Stimulated activated CD4-positive, alpha-beta T cell treated with anti-CD3 and anti-CD28 coated beads, Interleukin-15, amount 100 ng/mL, for 1 hour (primary cell): ENCODE measurements at places on chromosomes 4 and X.

GRCh38 chr4:112508356-112508755 lies 7.6 kb downstream of the NEUROG2 start:
- no peak for DNase-seq

DNA sequence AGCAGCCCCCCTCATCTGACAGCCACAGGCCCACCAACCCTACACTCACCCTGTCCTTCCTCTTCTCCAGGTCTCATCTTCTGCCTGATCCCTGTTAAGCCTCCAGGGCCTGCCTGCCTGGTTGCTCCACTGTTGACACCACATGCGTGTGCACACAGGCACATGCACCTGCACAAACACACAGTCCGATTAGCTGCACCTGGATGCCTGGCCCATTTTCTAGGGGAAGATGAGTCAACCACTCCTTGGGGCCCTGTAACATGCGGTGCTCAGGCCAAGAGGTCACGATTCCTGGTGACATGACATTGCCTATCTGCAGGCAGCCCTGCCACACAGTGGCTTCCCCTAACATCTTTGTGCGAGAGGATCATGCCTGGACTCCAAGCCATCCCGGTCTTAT lies 498.4 kb downstream of the BCOR start:
- DNase-seq = no peak

DNA sequence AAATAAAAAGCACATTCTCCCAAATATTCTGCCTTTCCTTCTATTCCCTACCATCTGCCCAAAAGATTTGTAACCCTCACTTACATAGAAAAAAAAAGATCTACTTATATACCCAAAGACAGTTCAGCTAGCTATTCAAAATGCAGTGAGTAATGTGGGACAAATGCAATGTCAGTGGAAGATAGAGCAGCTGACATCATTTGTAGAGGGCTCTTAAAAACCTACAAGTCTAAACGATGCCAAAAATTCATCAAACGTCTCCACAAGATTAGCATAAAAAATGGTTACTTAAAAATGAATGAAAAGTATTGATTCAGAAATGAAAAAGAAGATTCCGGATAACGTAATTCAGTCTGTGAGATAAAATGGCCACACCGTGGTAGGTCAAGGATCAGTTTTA lies 96.5 kb downstream of the ASB9 start:
- DNase-seq = no peak

DNA sequence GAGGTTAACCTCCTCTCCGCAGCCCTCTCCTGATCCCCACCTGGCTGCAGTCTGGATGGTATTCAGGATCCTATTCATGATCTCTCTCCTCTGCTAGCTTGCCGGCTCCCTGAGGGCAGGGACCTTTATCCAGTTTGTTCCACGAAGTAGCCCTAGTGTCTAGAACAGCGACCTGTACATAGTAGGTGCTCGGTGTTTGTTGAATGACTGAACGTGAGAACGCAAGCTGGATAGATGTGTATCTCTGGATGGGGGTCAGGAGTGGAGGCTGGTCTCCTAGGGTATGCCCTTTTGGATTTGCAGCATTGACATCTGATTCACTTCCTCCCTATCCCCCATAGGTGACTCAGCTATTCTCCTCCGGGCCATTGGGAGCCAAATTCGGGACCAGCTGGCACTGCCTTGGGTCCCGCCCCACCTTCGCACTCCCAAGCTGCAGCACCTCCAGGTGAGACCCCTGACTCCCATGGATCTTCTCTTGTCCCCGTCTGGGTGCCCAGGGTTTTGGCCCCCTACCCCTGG lies 7.3 kb downstream of the CCDC22 start:
- no peak for DNase-seq

DNA sequence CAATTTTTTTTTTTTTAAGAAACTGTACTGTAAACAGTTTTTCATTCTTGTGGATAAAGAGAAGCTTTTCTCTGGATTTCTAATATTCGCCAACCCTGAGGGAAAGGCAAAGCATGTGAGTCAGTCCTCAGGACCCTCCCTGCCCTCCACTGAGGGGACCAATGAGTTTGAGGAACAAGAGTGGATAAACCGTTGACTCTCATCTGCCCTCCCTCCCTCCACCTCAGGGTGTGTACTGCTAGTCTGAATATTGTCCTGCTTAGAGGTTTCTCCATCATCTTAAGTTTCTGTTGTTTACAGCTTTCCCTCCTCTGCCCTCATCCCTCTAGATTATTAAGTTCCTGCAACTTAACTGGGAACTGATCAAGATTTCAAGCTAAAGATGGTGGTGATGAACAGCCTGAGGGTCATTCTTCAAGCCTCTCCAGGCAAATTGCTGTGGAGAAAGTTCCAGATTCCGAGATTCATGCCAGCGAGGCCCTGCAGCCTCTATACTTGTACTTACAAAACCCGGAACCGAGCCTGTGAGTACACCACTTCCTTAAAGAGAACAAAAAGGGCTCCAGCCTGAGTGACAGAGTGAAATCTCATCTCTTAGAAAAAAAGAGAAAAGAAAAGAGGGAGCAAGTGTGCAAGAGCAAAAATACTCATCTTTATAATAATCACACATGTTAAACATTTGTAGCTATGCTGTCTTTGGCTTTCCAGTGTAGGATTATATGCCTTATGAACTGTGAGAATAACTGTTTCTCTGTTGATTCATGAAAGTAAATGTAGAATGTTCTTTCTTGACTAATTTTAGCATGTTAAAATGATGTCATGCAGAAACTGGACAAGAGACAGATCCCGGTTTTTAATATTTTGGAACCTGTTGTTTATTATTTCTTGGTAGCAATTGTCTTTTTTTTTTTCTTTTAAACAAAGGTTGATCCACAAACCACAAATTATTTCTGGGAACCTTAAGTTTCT lies 11.9 kb downstream of the CA5B start:
- no peak for DNase-seq

DNA sequence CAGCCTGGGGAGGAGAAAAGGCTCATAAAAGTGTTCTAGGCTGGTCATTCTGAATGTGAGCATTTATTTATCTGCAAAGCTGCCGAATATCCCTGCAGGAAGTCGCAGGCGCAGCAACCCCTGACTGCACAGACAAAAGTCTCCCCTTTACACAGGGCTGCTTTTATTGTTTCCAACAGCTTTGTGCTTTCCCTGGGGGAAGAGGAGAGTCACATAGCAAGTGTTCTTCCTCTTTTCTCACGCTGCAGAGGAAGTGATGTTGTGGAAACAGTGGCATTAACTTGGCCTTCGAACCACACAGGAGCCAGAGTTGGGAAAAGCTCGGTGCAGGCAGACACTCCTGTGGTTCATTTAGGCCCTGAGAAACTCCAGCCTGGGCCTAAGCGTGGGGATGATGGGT lies 81.5 kb upstream of the BCOR start:
- DNase-seq = no peak

DNA sequence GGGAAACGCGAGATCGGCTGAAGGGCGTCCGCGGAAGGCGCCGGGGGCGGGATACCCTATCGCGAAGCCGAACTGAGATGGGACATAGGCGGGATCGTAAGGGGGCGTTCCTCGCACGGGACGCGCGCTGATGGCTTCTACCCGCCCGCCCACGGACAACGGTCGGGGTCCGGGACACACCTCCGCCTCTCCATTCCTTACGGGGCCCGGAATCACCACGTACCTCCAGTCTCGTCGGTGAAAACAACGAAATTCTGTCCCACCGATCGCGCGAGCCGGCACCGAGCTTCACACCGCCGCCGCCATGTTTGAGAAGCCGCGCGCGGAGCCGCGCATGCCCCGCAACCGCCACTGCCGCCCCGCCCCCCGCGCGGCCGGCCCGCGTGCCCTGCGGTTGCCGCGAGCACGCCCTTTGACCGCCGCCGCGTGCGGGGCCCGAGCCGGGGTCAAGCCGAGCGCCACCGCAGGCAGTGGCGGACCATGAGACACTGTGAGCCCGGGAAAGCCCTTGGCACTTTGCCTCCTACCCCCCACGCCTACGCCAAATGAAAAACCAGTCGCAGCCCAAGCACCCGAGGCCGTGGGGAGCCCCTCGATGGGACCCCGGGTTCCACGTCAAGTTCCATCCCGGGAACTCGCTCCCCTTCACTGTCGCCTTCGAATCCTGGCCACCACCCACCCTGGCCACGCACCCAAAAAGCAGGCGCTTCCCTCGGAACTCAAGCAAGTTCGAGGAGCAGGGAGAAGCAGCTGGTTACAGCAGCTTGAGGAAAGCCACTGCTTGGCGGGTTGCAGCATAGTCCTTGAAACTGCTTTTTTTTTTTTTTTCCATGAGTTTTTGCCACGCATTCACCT lies at the start of gene SCML2:
Gene SCML2 (minus strand): TSS at position 320 of the 855 bp plus-strand sequence. CDS start 20,617 bp downstream, outside the sequence.
- DNase-seq = no peak

DNA sequence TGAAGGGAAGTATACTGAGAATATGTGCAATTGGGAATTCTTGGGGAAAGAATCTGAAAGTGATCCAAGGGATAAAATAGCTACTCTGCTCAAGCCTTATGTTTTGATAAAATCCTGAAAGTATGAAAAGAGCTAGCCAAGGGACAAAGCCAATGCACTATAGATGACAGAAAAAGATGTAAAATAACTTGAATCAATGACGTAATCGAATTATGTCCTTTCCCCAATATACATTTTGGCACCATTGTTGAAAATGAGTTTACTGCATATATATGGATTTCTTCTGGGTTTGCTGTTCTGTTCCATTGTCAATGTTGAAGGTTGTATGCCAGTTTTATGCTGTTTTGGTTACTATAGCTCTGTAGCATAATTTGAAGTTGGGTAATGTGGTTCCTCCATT lies 407.3 kb downstream of the DCAF12L2 start:
- DNase-seq = no peak

DNA sequence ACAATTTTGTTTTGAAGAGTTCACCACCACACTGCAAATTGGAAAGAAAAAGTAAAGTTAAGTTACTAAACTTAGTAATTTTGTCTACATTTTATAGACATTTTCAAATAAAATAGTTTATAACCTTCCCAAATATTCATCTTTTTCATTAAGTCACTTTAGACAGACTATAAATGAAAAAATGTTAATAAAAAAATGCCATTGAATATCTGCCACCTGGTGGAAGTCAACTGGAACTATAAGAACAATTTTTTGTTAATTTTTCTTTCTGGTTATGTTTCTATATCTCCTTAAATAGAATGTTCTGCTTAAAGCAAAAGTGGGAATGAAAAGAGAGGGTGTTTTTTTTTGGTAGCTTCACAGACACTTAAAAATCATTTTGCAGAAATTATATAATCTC lies 534.4 kb upstream of the PCDH10 start:
- DNase-seq = no peak

- no peak for DNase-seq
Measured at GRCh38 chrX:106952988-106953387, 32.8 kb downstream of the CLDN2 start.

- DNase-seq = no peak
Measured at GRCh38 chr4:112975567-112976355, 73.7 kb upstream of the ANK2 start.

- DNase-seq = no peak
Measured at GRCh38 chr4:128162434-128162833, 101.3 kb downstream of the LARP1B start.

GRCh38 chr4:10783351-10783750 lies 98.8 kb upstream of the CLNK start:
- DNase-seq = no peak

GRCh38 chr4:64158648-64159326 lies 250.5 kb downstream of the TECRL start:
- no peak for DNase-seq

GRCh38 chr4:108141213-108141950 lies 27.4 kb downstream of the LEF1 start:
- DNase-seq = no peak

GRCh38 chr4:22372986-22373385 lies 142.9 kb downstream of the ADGRA3 start:
- DNase-seq = no peak

DNA sequence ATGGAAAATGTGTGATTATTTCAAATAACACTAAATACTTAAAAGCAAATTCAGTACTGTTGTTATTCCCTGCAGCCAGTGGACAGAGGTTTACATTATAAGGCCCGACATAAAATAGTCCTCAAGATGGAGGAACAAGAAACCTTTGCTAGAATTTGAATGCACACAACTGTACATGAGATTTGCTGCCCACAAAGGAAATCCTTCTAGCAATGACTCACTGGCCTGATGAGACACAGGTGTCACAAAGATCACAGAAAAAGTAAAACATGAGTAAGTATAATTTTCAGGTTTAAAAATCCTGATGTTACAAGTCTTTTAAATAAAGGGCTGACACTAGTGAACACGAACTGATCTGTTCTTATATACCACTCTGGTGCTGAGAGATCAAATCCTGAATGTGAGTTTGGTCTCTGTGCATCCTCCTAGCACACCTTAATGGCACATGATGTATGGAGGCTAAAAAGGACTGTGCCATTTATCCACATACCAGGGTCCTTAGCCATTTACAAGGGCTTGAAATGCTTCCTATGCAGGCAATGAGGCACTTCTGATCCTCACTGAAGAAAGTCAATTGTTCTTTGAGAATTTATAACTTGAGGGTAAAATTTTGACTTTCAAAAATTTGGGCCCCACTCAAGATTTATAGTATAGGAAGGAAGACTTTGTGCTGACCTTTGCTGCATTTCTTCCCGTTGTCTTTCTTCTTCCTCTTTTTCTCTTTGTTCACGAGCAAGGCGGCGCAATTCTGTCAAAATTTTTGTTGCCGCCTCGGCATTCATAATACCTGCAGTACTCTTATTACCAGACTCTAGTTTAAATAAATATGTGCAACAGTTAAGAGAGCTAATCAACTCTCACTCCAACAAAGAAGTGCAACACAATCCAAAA lies 23.0 kb downstream of the MAP7D3 start:
- DNase-seq = no peak

DNA sequence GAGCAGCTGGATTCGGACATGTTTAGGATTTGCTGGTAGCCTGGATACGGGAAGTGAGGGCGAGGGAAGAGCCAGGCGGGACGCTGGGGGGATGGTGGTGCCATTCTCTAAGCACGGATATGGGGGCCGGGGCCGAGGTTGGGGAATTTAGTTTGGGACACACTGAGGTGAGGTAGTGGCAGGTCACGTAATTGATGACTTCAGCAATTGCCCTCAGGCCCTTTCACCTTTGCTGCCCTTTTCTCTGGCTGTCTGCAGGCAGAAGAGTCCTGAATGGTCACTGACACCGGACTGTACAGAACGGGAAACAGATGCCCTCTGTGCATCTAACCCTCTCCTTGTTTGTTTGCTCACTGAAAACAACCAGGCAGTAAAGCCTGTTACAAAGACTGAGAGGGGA lies 16.9 kb upstream of the HMGB3 start:
- DNase-seq = no peak

DNA sequence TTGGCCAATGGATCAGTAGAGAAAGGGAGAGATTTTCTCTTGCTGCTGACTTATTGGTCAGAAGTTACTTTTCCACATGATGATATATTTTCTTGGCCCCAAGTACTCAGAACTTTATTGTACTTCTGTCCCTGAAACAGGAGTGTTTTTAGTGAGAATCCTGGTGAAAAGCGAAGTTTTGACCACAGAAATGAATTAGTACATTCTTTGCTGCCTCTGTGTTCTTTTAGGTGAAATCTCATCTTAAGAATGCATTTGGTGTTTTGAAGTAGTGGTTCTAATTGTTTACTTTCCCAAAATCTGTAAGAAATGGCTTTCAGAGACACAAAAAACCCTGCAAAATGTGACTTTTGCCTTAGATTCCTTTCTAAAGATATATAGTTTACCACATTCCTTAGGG lies 240.4 kb downstream of the FRMPD4 start:
- DNase-seq = no peak
